ENCODE measurements at places on chromosomes 3 and 15. TPM values are rescaled to one million over a fixed set of nuclear protein-coding genes. Genes with fewer than 3 reads are reported as not detected.
A peak's percentile ranks its signal among the peaks of the same experiment; 100 is the strongest.

Gene EOGT
- 56.6 TPM for total RNA-seq

Gene GP5
- total RNA-seq: under 0.01 TPM

Gene LMAN1L
- total RNA-seq: not detected

Gene CERS3
- total RNA-seq: not detected

Gene KCNH8
- under 0.01 TPM for total RNA-seq

Gene ACKR2
- 11.2 TPM for total RNA-seq

Gene CYP1A1
- 89.4 TPM for total RNA-seq

Gene RTP3
- total RNA-seq: not detected

Gene GOLGA6L4
- 2.0 TPM for total RNA-seq

Gene SLC7A14
- total RNA-seq: 0.14 TPM

GRCh38 chr15:99645951-99646350 is 80.2 kb downstream of the MEF2A start:
- DNase-seq: no peak

GRCh38 chr15:66789029-66790025 is 87.3 kb downstream of the SMAD6 start:
- DNase-seq: peak; percentile 72

DNA sequence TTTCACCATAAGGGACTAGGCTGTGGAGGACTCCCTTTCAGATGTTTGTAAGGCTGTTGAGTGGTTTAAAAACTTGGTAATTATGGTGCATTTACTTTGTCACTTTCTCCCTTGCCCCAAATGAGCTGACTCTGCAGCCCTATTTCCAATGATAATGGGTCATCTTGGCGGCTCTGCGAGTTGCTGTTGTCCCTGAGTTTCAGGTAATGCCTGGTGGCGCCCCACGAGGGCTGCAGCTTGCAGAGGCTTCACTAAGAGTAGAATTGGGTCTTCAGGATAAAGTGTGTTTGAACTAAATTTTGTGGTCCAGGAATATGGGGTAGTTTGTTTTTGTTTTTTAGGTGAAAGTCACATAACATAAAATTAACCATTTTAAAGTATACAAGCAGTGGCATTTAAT is 450.1 kb upstream of the CFAP20DC start:
- no peak for DNase-seq

- no peak for DNase-seq
Measured at GRCh38 chr15:60831540-60831939, 352.6 kb upstream of the ICE2 start.

- no peak for DNase-seq
Measured at GRCh38 chr3:146078031-146078430, 83.0 kb downstream of the PLOD2 start.

- DNase-seq: peak; percentile 30
Measured at GRCh38 chr3:192409838-192410683, 317.3 kb downstream of the FGF12 start.

DNA sequence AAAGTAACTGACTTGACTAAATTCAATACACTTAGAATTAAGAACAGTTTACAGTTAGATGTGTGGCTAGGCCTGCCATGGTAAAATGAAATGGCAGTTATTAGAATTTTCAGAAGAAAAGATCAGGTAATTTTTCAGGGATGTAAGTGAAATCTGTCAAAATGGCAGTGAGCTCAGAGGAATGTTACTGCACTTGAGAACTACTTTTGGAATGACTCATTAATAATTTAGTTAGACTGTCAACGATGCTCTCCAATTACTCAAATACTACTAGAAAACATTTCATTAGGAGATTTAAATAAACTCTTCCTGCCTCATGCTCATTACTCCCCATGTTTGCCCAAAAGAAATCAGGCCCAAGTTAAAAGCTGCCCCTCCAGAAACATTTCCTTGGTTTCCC is 84.4 kb downstream of the RFTN1 start:
- DNase-seq: no peak

DNA sequence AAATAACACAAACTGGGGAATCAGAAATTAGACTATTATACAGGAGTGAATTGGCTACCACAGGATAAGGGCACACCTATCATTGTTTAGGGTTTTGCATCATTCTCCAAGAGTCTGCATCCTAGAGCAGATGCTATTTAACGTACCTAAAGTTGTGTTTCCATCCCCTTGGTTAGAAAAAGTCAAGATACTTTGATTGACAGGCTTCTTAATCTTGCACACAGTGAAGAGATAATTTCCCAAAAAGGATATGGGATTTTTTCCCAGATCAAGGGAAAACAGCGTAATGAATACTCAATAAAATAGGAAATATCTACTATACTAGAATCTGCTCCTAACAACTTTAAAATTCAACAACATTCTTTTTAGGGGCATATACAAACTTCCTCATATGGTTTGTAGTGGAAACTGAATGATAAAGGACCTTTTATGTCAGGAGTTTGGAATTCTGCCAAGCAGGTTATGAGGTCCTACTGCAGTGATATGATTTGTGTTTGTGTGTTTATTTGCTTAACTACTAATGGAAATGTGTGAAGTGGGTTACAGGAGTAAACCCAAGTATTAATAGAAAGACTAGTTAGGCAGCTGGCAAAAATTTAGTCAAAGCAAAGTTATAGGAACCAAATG is 124.1 kb upstream of the MME start:
- peak; percentile 23 for DNase-seq

- peak; percentile 72 for DNase-seq
Measured at GRCh38 chr3:30112902-30113484, 493.4 kb upstream of the TGFBR2 start.

DNA sequence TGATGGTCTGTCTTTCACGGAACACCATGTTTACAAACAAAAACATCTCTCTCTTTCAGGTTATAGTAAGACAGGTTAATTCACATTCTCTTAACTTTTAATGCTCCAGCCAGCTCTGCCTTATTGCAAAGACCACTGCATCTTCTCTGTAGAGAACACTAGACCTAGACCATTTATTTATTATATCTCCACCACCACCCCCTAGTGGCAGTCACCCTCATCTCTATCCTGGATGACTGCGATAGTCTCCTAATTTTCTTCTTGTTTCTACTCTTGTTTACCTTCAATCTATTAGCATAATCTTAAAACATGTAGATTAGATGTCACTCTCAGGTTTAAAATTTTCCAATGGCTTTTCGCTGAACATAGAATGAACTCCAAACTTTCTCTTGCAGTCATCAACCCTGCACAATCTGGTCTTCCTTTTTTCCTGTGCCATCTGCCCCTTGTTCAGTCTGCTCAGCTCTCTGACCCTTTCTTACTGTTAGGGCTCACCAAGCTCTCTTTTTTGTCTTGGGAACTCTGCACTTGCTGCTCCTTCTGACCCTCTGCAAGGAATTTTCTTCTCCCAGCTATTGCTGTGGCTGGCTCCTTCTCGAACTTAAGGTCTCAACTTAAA is 155.6 kb downstream of the SQOR start:
- peak; percentile 44 for DNase-seq

DNA sequence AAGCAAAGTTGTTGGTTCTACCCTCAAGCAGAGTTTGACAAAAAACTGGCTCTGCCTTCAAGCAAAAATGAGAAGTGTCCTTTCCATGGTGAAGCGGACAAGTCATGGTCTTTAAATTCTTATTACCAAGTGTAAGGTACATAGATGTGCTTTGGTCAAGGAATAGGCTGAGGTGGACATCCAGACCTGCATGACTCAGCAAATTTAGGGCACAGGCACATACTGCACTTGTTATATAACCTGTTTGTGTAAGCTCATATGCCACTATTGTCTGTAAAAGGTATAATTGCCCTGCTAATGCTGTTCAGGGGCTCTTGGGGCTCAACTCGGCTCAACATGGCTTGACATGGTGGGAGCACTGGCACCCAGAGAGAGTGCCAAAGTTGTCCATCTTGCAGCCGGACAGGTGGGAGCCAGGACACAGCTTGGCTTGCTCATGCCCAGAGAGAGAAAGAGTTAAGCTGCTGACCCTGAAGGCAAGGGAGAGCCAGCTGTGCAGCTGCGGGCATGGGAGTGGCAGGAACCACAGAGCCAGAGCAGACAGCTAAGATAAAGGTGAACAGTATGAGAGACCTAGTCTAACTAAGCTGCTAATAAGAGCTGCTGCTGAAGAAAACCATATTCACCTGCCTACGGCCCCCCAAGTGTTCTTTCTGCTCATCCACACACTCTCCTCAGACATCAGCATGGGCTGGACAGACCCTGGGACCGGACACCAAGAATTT is 17.7 kb downstream of the MCCC1 start:
- no peak for DNase-seq

DNA sequence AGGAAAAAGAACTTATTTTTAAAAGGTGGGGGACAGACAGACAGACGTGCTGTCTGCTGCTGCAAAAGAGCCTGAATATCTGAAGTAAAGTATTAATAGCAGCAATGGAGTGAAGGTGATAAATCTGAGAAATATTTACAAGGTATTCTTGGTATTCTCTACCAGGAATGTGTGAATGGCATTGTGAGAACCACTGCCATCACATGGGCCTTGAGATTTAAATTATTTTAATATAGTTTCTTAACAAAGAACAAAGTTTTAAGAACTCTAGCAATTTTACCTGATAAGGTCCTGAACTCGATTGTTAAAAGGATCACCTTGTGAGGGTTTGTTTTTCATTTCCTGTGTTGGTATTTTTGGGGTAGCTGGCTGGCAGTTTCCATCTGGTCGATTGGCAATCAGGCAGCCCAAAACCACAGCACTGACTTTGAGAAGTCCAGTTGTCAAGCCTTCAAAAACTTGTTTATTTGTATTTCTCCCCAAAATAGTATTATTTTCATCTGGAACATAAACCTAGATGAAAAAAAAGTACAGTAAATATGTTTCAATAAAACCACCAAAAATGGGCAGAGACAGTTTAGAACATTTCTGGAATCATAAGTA is 97.3 kb downstream of the ISL2 start:
- DNase-seq: no peak

GRCh38 chr15:100897221-100898151 is 17.9 kb downstream of the ALDH1A3 start:
- no peak for DNase-seq

GRCh38 chr3:135927155-135927554 is 38.4 kb upstream of the PPP2R3A start:
- no peak for DNase-seq

GRCh38 chr3:148879256-148879655 is 14.2 kb downstream of the CPA3 start:
- peak; percentile 31 for DNase-seq

DNA sequence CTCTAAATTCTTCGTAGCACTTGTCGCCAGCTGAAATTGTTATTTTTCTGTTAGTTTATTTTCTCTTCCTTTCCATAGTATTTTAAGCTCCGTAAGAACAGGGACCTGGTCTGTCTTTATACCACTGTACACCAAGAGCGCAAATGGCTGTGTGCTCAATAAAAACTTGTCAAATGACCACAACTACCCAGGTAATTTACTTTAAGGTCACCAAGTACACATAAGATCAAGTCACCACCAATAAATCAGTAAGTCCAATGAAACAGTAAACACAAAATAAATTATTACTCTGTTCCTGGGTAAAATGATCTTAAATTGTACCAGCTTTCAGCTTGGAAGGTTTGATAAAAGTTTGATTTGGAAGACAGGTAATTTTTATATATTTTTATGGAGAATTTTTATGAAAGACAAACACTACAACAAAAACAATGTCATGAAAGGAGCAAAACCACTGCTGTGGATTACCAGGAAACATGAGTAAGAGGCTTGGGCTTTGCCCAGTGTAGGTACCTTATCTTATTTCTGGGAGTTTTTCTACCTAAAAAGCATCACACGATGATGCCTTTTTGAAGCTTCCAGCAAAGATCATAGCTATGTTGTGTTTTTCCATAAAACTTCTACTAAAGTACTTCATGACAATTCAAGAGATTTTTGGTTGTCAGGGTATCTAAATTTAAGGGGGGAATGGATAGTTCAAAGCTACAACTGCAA is 406.8 kb downstream of the SHQ1 start:
- DNase-seq: peak; percentile 49

DNA sequence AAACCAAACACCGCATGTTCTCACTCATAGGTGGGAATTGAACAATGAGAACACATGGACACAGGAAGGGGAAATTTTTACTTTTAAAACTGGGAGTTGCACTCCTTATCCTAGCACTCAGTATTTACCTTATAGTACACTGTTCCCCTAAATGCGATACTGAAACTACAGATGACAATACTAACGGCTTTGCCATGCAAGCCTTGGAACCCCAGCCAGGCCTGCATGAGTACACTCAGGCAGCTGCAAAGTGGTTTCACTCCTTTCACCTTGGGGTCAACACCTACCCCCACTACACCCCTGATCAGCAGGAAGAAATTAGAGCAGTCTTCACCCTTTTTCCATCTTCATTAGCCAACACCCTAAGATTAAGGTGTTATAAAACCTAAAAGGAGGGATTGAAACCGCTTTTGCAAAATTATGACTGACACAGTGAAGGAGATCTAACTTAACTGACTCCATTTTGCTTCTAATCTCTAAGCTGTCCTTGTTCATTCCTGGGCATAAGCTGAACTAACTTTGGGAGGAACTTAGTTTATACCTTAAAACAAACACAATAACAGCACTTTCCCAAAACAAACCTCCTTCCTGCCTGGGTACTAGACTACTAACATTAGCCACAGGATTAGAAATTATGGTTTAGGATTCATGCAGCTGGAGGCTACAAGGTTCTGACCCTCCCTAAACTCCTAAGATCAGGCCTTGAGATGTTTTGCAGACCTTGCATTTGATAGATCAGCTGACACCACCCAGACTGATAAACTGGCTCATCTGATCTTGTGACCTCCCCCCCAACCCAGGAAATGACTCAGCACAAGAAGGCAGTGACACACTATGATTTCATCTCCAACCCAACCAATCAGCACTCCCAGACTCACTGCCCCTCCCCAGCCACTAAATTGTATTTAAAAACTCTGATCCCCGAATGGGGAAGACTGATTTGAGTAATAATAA is 452.1 kb upstream of the PPP2R3A start:
- peak; percentile 5 for DNase-seq

- DNase-seq: no peak
Measured at GRCh38 chr3:187359798-187360486, 8.2 kb upstream of the RTP4 start.

DNA sequence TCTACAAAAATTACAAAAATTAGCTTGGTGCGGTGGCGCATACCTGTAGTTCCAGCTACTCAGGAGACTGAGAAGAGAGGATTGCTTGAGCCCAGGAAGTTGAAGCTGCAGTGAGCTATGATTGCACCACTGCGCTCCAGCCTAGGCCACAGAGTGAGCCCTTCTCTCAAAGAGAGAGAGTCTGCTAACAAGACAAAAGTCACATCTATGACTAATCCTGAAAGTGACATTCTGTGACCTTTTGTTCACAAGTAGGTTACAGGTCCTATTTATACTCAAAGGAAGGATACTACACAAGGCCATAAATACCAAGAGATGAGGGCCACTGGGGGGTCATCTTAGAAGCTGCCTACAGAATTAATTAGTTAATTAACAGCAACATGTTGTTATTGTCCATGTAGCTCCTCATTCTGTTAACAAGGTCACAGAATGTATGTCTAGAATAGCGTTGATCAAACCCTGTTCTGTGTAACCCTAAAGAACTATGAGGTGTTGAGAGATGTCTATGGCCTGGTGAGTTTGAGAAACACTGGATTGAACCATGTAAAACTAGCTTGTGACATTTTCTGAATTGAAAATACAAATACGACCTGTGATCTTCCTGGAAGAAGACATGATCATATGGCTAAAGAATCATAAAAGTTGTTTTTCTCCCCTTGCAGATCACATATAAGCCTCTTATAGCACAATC is 97.0 kb downstream of the SAMMSON start:
- no peak for DNase-seq

GRCh38 chr3:153600896-153601295 is 438.9 kb downstream of the RAP2B start:
- no peak for DNase-seq

Measured in dermis blood vessel endothelial cell (primary cell).